DMS53 (cell line): ENCODE measurements at places on chromosomes 7 and 10.
A peak's percentile ranks its signal among the peaks of the same experiment; 100 is the strongest.

DNA sequence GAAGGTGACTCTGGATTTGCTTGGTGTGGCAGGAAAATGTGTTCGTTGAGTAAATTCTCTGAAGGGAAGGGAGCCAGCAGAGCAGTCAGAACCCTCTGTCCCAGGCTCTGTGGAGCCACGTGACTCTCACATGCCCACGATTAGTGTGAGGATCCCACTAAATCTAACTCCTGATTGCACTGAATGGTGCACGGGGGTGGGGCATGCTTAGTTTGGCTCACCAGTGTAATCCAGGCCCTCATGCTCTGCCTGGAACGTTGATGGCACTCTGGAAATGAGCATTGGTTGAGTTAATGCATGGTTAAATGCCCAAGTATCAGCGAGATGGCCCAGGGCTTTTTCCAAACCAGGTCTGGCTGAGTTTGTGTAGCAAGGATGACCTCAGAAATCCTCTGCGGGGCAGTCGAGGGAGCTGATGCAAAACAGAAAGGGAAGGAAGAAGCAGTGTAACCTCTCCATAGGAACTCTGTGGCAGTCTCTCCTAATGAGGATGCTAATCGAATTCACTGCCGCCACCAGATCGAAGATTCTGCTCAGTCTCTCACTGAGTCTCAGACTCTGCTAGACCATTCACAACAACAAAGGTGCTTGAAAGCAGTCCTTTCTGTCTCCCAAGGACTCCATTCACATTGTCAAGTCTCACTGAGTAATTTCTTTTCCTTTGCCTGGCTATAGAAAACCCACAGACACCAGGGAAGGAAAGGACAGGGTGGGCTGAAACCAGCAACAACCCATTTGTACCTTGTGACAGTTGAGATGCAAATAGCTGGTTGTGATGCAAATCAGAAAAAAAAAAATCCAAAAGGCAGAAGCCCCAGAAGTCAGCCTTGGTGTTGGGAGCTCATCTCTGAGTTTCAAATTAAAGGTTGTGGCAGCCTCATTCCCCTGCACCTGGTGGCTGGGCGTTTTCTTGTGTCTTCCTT is 98.1 kb downstream of the C10orf105 start:
- no peak for DNase-seq

DNA sequence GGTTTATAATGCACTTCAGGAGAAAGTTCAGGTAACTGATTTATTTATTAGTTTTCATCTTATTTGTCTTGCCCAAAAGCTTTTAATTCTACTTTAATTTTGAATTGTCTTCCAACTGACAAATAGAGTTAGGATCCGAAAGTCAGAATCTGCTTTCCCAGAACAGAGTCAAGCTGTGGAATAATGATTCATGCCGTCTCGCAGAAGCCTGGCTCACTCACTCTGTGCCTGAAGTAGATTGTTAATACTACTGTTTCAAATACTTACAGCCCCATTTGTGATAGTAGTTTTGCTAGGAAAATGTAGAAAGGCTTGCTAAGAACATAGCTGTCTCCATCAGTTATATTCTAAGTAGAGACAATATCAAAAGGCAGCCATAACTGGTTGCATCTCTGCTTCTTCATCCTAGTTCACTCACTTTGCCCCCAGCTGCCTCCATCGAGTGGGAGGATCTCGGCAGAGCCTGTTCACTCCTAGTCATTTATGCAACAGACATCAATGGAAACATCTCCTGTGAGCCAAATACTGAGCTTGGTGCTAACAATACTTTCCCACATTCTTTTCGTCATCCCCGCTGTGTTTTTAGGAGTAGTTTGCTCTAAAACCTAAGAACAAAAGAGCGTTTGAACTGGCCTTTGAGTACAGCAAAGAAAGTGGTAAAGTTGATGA is 28.0 kb downstream of the ABRAXAS2 start:
- DNase-seq, result no peak

GRCh38 chr7:94656925-94657731 is 1.2 kb upstream of the SGCE start:
- peak; percentile 93 for DNase-seq

GRCh38 chr7:96319439-96319838 is 2.5 kb downstream of the SLC25A13 start:
- DNase-seq, result no peak

GRCh38 chr10:78895469-78895868 is 173.3 kb upstream of the ZMIZ1 start:
- DNase-seq, result no peak

DNA sequence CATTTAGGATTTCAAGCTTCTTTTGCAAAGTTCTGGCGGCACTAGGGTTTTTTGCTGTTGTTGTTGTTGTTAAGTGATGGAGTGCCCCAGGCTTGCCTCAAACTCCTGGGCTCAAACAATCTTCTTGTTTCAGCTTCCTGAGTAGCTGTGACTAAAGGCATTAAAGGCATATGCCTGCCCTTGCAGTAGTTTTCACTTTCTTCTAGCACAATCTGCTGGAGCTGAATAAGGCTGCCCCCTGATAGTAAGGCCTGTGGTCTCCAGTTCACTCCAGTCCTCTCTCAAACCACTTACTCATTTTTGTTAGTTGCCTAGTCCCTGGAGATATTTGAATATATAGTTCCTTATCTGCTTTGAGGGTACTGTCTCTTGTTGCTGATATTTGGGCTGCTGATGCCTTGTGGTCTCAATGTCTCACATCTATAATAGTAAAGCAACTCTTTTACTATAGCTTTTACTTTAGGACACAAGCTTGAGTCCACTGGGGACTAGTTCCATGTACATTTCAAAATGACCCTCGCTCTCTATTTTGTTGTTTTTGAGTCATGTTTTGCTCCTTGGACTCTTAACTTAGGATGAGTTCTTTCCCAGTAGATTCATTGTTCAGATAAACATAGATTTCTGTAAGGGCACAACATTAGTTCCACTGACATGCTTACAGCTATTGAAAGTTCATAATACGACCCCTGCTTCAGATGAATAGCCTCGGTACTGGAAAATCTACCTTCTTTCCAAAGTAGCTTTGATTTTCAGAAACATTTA is 25.5 kb downstream of the PHF14 start:
- no peak for DNase-seq

DNA sequence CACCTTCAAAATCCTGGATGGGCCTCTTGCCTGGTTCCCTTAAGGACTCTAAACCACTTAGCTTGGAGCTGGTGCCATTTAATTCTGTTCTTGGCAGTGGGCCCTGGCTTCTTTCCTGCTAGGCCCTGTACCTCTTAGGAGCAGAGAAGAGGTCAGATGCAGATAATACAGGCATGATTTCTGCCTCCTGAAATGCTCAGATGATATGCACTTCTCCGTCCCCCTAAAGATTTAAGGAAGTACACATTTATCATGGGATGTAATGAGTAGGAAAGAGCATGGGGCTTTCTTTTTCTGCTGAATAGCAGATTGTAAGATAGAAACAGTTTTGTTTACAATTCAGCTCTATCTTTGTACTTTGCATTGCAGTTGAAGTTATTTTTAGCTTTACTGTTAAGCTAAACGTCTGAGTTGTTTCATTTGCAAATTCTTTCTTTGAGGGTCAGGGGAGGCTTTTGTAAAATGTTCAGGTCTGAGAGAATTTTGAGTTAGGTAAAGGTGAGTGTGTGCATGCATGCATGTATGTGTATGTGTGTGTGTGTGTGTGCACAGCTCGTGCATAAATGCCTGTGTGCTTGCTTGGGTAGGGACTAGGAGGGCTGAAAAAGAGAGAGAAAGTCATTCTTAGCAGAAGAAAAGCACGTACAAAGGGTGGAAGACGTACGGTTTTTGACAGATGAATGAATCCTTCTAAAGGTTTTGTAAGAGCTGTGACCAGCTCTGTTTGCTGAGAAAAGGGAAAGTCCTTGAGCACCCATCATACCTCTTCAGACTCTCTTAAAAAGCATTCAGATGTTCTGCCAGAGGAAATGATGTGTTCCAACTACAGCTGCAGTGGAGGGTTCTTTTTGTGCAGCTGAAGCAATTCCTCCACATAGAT is 364.2 kb downstream of the AUTS2 start:
- DNase-seq, result no peak

- DNase-seq, result no peak
Observed at GRCh38 chr10:32179836-32180235, 123.6 kb upstream of the KIF5B start.

DNA sequence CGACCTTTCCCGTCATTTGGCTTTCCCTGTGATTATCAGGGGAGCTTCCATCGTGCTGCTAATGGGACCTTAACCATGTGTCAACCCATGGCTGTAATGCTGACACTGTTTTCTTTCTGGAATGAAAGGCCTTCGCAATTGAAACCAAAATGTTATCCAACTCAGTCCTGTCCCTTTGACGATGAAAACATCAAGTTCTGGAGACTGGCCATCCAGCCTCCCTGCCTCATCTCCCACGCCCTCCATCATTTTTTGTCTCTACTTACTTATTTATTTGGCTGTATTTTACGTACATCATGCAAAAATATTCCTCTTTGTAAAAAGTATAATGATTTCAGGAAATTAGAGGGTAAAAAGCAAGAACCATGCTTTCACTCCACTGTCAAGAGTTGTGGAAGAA is 69.8 kb downstream of the EGFR start:
- DNase-seq, result no peak

DNA sequence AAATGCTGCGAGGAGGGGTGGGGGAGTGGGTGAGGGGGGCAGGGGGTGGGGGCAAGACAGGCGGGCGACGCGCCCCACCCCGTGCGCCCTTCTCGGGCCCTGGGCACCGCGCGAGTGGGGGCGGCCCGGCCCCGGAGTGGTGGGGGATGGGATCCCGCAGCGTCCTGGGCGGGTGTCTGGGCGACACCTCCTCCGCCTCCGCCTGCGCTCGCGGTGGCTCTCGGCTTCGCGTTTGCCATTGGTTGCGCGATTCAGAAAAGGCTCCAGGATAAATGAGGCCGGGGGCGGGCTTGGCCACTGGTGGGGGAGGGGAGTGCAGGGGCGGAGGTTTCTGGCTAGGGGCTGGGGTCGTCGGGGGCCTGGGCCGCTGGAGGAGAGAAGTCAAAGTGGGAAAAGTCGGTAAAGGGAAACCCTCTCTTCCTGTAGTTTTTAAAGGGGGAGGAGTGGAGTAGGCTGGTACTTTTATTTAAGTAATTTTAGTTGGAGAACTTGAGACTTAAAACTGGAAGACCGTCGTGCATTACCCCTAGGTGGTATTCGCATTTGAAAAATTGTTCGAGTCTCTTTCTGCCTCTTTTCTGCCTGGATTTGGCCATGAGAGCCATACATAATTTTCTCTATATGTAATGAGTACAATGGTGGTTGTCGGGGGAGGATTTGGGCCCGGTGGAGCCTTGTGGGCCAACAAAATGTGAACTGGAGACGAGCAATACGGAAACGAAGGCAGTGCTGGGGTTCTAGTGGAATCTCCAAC is 992 bp upstream of the IGF2BP3 start:
- peak; percentile 99 for DNase-seq

GRCh38 chr7:135774284-135774683 is 25.7 kb upstream of the FAM180A start:
- peak; percentile 96 for DNase-seq
